RPMI7951 (cell line): ENCODE measurements at places on chromosomes 11 and 22. TPM values are rescaled to one million over a fixed set of nuclear protein-coding genes. Genes with fewer than 3 reads are reported as not detected.
A peak's percentile ranks its signal among the peaks of the same experiment; 100 is the strongest.

DNA sequence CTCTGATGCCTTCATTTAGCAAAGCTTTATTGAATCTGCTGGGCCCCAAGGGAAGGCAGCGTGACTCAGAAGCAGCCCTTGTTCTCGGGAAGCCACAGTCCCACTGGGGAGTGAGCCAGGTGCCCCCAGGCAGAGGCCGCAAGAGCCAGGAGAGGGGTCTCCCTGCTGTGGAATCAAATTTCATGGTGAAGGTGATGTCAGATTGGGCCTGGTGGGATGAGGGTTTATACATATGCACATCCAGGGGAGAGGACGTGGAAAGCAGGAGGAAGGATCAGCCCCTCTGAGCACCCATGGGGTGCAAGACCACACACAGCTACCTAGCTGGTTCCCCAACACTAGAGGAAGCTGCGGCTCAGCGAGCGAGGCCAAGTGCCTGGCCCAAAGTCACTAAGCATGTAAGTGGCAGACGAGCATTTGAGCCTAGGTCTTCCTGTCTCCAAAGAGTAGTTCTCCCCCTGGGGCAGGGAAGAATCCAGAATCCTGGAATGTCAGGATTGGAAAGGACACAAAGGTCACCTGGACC, 2.0 kb downstream of the SYNGR1 start:
- DNase-seq = peak; percentile 92

DNA sequence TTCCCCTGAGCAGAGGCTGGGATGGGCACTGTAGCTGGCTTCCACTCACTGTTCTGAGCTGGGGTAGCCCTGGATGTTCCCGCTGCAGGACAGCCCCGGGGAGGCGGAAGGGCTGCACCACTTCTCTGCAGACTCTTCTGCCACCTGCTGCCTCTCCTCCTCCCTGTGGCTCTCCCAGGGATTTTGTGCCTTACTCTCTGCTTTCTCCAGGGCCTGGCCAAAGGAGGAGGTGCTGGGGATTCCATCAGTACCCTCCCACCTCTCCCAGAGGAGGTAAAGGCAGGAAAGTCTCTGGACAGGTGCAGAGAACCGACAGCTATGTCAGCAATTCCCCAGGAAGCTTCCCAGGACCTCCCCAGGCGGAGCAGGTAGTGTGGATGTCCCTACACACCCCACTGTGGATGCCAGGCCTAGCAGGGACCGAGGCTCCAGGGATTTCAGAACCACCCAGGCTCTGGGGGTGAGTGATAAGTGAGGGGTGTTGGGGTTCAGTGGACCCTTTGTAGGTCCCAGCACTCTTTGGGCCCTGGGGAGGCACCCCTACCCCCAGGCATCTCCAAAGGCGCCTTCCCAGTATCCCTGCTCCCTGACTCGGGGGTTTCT, 11.3 kb downstream of the DUSP8 start:
- no peak for DNase-seq

DNA sequence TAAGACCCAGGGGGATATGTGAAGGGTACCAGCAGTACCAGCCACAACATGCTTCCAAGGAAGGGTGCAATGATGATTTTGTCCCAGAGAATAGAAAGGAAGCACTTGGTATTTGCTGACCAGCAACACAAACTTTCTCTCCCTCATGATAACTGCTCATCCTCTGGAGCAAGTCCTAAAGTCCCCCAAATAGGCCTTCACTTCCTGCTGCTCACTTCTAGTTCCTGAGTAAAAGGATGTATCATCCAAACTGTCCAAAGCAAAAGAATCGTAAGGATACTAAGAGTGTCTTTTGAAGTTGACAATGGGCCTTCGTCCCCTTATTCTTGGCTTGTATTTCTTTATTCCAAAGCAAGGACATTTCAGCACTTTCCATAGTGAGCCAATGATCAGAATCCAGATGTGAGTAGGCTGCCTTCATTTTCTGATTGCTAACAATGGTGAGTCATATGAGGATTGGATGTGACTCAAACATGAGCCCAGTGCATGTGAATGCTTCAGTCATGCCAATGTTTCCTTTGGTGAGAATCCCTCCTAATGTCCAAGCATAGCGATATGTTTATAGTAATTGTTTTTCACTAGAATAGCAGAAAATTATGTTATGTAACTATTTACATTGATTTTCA, 243.4 kb upstream of the POU2AF2 start:
- DNase-seq = peak; percentile 61

C11orf21 gene
- total RNA-seq = 0.68 and 1.6 TPM in 2 replicates

- DNase-seq = peak; percentile 41
These were observed 10.6 kb downstream of the LRRC51 start for GRCh38 chr11:72091292-72091691.

MAPK8IP2 gene
- total RNA-seq = under 0.01 and 0.39 TPM in 2 replicates

BRMS1 gene
- total RNA-seq = 91.7 and 92.6 TPM in 2 replicates
